ENCODE measurements at places on chromosomes 2 and 18.
A peak's percentile ranks its signal among the peaks of the same experiment; 100 is the strongest.

- no peak for DNase-seq
Observed at GRCh38 chr2:240600451-240600961, 14.0 kb downstream of the CAPN10 start.

GRCh38 chr2:120879431-120880295 lies 144.0 kb downstream of the GLI2 start:
- no peak for DNase-seq

DNA sequence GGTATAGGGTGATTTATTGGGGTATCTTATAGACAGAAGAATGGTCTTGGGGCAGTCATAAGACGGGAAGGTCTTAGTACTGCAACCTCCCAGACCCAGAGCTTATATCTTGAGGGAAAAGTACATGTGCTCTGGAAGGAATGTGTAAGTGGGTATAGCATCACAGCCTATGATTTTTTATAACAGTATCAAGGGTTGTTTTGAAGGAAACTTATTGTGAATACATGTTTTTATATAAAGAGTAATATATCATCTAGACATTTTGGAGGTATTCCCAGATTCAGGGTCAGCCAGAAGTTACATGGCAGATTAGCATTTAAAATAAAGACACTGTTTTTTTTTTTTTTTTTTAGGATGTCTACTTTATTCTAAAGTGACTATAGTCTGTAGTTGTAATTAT lies 47.6 kb upstream of the STON1 start:
- DNase-seq: no peak

- DNase-seq: peak; percentile 99
Observed at GRCh38 chr2:149167001-149167780, 128.7 kb downstream of the LYPD6B start.

DNA sequence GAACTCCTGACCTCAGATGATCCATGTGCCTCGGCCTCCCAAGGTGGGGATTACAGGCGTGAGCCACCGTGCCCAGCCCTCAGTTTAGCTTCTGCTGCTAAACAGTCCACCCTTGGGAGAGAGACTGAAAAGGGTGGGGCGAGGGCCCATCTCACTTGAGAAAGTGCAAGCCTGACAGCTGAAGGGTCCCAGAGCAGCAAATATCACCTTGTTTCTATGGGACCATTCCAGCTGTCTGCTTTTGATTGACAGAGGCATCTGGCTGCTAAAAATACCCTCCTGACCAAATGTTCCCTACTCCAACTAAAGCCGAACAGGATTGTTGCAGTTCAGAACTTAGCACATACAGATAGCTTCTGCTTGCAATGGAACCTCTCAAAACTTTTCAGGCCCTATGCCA lies 436 bp upstream of the SMYD1 start:
- DNase-seq: no peak

GRCh38 chr2:214135966-214136365 lies 274.9 kb upstream of the VWC2L start:
- no peak for DNase-seq

DNA sequence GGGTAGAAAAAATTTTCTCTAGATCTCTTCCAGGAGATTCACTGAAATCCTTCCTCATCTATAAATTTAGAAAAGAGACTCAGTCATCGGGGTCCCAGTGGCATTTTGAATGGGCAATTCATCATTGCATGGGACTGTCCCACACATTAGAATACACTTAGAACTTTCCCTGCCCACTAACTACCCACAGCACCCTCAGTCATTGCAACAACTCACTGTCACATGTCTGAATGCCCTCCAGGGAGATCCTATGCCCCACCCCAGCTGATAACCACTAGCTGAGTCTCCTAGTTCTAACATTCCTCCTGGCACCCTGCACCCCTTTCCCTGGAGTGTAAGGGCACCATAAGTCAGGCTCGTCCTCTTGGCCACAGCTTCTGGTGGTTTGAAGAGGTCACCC lies 89.6 kb downstream of the INSIG2 start:
- peak; percentile 37 for DNase-seq

- DNase-seq: peak; percentile 51
Observed at GRCh38 chr2:121735518-121736074, 1.1 kb downstream of the NIFK start.

DNA sequence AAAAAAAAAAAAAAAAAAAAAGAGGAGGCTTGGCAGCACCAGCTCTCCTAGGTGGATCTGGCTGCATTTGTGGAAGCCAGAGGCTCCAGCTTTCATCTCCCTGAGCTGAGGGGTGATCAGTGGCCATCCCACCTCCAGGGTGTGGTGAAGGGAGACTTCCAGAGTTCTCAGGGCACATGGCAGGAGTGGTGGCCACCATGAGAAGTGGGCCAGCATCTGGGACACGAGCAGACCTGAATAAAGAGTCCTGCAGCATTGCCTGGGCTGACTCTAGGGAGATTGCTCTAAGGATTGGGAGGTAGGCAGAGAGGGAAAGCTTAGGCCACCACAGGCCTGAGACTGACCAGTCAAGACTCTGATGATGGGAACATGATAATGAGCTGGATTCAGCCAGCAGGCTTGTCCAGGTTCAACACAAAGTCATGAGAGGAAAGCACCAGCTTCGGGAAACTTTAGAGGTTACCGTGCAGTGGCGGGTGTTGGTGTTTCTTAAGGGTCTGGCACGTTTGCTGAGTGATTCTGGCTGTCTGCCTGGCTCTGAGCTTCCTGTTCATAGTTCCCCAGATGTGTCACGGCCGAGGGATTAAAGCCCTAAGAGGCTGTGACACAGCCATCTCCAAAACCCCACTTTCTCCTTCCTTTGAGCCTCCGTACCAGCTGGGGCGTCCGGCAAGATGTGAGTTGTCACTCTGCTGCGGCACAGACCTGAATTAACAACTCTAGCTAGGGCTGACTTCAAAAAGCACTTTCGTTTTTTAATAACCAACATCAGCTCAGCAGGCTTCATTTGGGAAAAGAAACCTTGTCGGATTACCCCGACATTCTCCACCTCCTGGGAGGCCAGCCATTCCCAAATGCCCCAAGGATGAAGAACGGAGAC lies 38.3 kb upstream of the IL1R1 start:
- DNase-seq: no peak

GRCh38 chr2:58976375-58977071 lies 735.4 kb upstream of the FANCL start:
- no peak for DNase-seq

DNA sequence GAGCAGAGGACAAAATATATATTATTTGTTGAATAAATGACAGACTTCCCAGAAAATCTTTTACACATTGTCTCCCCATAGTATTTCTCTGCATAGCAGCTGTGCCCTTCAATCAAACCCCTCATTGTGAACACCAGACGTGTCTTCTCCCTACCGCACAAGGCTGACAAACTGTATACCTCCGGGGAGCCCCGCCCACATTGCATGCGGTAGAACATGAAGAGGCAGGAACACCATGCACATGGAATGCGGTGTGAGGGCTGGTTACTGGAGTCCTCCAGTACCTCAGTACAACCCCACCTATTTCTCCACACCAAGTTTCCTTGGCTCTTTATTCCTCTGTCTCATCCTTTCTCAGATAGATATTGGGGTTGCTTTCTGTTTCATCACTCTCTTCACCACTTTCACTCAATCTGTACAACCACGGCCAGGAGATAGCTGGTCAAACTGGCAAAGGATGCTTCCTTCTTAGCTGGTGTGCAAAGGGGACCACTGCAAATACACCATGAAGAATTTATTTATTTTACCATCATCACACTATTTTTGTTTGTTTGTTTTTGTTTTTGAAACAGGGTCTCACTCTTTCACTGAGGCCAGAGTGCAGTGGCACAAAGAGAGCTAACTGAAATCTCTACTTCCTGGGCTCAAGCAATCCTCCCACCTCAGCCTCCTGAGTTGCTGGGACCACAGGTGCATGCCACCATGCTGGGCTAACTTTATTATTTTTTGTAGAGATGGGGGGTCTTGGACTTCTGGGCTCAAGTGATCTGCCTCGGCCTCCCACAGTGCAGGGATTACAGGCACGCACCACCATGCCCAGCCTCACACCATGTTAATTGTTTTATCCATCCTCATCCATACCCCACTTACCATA lies 2.3 kb upstream of the NBAS start:
- no peak for DNase-seq

DNA sequence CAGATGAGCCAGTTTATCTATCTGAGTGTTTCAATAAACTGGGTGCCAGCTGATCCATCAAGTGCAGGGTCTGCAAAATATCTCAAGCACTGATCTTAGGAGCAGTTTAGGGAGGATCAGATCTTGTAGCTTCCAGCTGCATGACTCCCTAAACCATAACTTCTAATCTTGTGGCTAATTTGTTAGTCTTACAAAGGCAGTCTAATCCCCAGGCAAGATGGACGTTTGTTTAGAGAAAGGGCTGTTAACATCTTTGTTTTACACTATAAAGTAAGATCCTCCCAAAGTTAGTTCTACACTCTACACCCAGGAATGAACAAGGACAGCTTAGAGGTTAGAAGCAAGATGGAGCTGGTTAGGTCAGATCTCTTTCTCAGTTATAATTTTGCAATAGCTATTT lies 28.7 kb upstream of the HNMT start:
- no peak for DNase-seq

- no peak for DNase-seq
Observed at GRCh38 chr18:55224086-55224625, 264.9 kb upstream of the CCDC68 start.

GRCh38 chr18:51066273-51066672 lies 36.3 kb downstream of the SMAD4 start:
- DNase-seq: no peak

DNA sequence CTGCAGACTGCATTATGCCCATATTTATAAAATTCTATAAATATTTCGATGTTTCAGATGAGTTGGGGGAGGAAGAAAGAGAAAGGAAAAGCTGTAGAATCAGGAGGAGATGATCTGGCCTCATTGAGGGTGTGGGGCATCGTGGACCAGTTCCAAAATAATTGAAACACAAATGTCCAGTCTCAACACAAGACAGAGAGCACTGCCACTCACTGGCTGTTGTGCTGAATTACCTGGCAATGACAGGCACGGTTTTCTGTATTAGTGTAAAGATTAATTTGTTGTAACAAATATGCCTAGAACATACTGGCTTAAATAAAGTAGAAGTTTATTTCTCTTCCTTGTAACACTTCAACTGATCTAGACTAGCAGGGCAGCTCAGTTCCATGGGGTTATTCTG lies 24.1 kb downstream of the POLE4 start:
- peak; percentile 23 for DNase-seq

DNA sequence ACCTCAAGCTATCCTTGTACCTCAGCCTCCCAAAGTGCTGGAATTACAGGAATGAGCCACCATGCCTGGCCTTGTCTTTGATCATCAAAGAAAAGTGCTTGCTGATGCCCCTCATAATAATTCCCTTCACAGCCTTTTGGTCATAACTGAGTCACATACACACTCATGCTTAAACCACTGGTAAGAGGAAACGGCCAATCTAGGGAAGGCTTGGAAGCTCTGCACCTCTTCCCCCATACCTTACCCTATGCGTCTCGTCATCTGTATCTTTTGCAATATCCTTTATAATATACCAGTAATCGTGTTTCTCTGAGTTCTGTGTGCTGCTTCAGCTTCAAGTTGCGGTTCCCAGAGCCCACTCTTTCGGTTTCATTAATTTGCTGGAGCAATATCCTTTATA lies 4.8 kb upstream of the RNF138 start:
- DNase-seq: peak; percentile 43

DNA sequence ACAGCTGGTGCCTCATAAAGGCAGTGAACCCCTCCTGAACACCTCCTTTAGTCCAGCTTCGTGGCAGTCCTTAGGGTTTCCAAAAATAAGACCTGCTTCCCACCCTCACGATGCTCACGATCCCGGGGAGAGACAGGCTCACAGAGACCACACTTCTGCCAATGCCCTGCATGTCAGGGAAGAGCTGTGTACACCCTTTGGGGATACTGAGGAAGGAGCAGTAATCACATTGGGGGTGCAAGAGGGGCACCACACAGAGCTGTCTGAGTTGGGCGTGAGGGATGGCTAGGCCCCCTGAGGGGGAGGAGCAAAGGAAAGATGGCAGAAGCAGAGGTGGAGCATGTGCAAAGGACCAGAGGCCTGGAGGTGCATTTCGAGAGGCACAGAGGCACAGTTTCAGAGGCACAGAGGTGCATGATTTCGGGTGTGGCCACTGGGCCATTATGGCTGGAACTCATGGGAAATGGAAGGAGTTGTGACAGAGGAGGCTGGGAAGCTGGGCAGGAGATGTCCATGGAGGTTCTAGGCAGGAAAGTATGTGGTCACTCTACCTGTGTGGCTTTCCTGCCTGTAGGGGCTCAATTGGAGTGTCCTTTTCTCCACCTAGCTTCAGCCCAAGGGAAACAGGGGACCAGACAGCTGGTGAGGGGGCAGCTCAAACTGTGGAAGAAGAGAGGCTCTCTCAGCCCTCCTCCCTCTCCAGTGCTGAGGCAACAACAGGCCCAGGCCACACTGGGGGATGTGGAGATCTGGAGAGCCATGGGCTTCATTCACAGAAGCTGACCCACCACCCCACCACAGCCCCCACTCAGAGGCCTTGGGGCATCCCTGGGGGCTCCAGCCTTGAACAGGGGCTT lies 115.9 kb downstream of the CAPN13 start:
- no peak for DNase-seq

GRCh38 chr2:85156153-85156552 lies 23.0 kb downstream of the TCF7L1 start:
- DNase-seq: no peak

DNA sequence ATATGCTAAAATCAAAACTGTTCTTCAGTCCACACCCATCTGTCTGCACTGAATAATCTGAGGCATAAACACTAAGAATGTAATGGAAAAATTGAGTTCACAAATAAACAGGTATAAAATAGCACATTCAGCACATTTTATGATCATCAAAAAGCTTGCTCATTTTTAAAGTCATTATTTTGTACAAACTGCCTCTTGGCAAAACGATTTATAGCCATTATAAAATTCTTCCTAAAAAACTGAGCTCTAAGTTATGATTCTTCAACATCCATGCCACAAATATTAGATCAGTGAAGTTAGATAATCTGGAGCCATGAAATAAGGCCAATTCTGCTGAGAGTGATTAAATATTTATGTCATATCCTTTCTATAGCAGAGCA lies 233.5 kb downstream of the DYM start:
- no peak for DNase-seq

GRCh38 chr2:42813763-42814162 lies 21.4 kb upstream of the HAAO start:
- peak; percentile 71 for DNase-seq

GRCh38 chr18:44672506-44672905 lies 8.2 kb upstream of the SETBP1 start:
- no peak for DNase-seq

DNA sequence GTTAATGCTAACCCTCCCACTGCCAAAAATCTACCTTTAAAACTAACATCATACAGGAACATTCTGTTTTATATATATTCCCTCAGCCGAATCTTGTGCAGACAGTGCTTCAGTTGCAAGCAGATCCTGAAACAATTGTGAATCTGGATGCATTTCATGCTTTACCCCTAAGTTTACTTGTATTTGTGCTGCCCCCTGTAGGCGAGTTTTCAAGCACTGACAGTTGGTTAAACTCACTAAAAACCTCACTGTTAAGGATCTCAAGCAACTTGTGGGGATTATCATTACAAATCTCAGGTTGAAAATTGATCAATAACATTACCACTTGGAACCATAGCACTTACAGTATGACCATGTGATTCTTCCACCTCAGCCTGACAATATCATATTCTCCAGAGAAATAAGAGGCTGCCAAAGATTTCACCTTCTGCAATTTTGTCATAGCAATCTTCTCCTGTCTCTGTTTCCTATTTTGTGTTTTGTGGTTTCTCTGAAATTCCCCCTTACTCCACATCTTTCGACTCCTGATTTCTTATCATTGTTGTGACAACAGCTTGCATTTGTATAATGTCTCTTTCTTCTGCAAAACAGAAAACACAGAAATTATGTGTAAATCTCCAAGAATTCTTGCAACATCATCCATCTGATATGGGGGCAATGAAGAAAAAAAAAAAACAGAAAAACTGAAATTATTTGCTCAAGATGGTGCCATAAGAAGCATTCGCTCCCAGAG lies 354.6 kb upstream of the SETBP1 start:
- peak; percentile 58 for DNase-seq

Measured in NB4 (cell line).